NK-92 treated with Interleukin-12 subunit alpha and Interleukin-12 subunit beta, amount 100 ng/mL, for 24 hours (cell line): ENCODE measurements at places on chromosomes 6 and 20.
A peak's percentile ranks its signal among the peaks of the same experiment; 100 is the strongest.

DNA sequence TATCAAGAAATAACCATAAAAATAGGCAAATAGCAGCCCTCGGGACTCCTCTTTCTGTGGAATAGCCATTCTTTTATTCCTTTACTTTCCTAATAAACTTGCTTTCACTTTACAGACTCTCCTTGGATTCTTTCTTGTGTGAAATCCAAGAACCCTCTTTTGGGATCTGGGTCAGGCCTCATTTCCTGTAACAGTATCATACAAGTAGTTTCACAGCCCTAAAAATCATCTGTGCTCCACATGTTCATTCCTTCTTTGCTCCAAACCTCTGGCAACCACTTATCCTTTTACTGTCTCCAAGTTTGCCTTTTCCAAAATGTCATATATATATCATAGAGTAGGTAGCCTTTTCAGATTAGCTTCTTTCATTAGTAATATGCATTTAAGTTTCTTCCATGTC, 13.5 kb upstream of the NT5E start:
- DNase-seq: no peak

DNA sequence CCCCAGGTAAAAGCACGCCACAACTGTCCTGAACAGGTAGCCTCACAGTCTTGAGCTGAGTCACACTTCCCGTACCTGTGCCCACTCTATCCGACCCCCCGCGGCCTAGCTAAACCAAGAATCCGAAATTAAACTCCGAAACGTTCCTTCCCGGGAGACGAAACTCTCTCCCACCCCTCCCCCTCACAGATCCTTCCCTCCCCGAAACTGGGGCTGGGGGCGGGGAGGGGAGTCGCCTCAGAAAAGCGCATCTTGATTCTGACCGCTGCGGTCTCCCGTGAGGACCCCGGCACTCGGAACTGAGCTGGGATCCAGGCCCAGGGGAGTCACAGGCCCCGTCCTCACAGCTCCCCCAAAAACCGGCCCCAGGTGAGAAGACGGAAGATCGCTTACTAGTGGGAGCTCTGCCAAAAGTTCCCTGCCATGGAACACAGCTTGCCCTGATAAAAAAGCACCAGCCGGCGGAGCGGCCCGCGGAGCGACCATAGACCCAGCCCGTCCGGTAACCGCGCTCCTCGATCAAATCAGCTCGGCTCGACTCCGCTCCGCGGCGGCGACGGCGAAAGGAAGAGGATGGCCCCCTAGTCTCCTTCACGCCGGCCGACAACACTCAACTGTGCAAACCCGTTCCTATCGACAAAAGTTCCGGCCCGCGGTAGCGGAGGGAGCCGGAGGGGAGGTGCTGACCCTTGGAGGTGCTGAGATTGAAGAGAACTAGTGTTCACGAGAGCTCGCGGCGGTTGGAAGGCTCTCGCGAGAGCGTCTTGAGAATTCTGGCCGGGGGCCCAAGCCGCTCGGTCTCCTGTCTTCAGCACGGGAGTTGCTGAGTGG, at the start of gene CCNC:
TSS of gene CCNC (minus strand) at position 558 of the 831 bp plus-strand sequence. CDS start at position 425, 133 bp downstream.
- DNase-seq: peak; percentile 79

DNA sequence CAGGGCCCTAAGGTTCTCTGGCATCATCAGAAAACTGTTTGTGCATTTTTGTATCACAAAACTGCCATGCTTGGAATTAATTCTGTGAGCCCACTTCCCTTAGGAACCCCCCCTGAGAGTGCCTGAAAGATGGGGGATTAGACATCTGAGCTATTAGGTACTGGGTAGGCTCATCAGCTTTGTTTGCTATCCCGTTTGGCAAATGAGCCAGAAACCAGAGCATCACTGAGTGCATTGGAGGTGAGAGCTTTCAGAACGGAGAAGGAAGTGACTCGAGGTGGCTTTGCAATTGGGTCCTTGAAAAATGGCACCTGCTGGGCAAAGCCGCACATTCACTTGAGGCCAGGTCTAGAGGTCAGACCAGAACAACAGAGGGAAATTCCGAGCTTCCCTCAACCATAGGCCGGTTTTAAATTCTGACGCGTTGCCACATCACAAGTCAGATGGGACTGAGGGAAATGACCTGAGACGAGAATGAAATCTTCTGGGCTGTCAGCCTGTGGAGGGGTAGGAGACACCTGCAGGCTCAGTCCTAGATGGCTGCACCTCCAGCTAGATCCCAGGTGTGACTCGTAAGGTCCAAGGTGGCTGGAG, 8.4 kb upstream of the GLP1R start:
- DNase-seq: no peak

DNA sequence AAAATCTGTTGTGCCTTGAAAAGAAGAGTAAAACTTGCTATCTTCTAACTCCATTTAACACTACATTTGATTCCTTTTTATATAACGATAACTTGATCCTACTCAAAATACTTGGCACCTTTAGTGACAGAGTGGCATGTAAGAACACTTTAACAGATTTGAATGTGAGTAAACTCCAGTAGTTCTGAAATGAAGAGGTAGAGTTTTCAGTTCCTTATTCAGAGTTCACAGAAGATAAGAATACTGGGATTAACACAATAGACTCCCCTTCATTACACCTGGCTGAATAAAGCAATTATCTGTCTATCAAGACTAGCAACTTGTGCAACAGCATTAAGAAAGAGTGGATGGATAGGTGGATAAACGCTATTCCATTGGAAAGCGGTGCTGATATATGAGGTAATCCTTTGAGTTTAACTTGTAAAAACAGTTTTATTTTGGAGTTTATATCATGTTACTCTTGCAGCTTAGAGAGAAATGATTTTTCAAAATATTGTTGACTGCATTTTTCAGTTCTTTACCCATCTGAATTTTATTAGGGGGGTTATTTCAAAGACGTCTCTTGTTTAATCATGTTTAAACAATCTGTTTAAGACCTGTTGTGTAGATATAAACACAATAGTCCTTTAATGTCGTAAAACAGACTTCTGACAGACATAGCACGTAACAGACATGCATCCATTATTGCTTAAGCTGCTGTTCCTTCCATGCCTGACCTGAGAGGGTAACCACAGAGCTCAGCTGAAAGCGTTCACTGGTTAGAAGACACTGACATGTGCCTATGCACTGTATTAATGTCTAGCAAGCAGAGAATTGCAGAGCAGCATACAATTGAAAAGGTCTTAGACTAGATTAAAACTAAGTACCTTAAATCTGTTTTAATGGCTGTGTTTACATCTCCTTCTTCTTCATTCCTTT, 102.4 kb upstream of the SUPT3H start:
- DNase-seq: no peak

DNA sequence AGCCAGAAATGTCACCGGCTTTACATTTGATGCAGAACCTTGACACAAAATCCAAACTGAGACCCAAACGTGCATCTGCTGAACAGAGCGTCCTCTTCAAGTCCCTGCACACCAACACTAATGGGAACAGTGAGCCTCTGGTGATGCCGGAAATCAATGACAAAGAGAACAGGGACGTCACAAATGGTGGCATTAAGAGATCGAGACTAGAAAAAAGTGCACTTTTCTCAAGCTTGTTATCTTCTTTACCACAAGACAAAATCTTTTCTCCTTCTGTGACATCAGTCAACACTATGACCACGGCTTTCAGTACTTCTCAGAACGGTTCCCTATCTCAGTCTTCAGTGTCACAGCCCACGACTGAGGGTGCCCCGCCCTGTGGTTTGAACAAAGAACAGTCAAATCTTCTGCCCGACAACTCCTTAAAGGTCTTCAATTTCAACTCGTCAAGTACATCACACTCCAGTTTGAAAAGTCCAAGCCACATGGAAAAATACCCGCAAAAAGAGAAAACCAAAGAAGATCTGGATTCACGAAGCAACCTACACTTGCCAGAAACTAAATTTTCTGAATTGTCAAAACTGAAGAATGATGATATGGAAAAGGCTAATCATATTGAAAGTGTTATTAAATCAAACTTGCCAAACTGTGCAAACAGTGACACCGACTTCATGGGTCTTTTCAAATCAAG, 108.4 kb downstream of the RTN4IP1 start:
- DNase-seq: peak; percentile 61

DNA sequence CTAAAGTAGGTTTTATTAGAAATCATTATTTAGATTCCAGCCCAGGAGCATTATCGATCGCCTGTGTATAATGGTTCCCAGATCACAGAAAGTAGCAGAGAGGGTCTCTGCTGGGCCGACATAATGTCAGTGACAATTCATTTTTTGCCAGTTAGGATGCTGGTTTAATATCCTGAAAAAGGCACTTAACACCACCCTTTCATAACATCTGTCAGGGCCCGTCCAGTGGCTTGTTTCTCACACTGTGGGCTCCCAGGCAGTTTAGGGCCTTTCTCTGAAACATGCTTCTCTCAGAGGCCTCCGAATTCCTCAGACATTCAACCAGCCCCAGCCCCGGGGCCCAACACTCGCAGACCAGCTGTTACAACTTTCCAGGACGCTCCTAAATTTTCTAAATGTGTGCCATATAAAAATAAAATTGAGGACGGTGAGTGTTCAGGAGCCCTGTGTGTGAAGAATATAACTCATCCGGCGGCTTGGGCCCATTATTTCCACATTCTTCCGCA, 108.6 kb upstream of the EYA4 start:
- no peak for DNase-seq

DNA sequence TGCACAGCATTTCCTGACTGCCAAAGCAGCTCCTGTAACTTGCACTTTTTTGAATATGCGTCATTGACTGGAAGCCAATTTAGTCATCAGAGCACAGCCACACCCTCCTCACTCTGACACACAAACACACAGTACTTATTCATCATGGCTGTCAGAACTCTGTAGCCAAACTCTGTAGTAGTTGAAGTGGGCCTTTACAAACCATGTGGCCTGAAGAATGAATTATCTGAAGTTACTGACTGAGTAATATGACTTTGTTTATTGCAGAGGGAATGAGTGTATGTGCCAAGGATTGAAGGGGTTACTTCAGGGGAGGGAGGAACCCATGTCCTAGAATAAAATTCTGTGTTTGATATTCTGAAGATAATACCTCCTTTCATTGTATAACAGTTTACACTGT, 102.7 kb downstream of the FIG4 start:
- no peak for DNase-seq

DNA sequence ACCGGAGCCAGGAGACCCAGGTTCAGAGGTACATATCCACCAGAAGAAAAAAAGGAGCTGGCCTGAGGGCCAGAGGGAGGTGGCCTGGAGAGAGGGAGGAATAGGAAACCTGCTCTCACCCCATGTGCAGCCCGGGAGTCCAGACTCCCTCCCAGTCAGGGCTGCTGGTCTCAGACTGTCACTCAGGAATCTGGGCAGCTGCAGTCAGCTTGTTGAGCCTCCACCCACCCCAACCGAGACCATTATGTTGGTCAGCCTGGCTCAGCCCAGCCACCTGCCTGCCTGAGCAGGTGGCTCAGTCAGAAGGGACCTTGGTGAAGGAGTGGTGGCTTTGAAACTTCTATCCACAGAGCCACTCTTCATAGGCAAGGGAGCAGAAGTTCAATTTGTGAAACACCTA, 53.3 kb upstream of the EPB41L1 start:
- no peak for DNase-seq

GRCh38 chr20:44544263-44544662, 22.4 kb upstream of the SERINC3 start:
- no peak for DNase-seq

DNA sequence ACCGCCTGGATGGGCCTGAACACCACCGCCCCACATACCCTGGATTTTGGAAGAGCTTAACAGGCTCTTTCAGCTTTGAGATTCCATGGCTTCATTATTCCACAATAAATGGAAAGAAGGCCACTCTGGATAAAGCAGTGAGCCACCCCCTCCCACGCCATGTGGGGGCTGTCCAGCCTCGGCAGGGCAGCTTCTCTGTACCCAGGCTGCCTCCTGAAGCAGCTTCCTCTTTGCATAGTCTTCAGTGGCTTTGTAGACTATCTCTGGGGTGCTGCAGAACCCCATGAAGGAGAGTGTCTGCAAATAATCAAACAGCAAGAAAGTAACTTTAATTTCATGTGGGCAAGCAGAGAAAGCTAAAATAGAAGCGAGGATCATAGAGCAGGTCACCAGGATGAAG, 96.6 kb upstream of the NXT1 start:
- no peak for DNase-seq

GRCh38 chr6:89553431-89553830, 85.1 kb downstream of the LYRM2 start:
- no peak for DNase-seq

GRCh38 chr20:24648919-24649318, 179.5 kb downstream of the SYNDIG1 start:
- DNase-seq: no peak

- no peak for DNase-seq
These were observed 955.1 kb downstream of the KIF16B start for GRCh38 chr20:15618110-15618509.

- DNase-seq: no peak
These were observed 31.4 kb downstream of the SCP2D1 start for GRCh38 chr20:18845017-18845416.

GRCh38 chr6:151284548-151285017, 44.8 kb downstream of the AKAP12 start:
- DNase-seq: no peak

DNA sequence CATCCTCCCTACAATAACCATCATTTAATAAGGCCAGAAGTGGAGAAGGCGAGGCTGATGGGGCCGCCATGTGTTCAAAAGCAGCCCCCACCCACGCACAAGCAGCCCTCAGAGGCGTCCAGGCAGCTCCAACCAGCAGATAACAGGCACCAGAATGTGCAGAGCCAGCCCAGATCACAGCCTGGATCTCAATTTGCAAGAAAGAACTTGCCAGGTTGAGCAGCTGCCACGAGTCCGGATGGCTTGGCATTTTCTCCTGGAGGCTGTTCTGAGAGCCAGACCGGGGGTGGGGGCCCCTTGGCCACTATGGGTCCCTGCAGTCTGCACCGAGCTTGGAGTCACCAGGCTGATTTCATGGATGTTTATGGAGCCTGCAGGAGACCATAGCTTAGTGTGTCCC, 338.1 kb downstream of the PREX1 start:
- no peak for DNase-seq

DNA sequence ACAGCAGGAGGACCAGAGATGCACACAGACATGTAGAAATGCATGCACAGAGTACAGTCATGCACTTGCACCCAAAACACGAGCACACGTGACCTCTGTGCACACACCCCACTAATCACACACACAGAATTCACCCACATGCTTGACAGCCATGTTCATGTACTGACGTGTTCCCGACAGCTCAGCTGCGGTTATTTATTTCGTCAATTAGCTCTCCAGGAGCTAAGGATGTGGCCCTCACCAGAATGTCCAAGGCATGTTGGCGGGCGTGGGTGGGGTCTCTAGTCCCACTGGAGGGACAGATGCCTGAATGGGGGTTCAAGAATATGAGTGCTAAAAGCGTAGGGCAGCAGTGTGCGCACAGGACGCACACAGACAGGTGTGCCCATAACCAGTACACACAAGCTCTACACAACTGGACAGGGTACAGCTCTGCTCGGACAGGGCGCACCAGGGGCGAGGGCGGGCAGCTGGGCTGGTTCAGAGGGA, 571 bp upstream of the PRPF6 start:
- DNase-seq: no peak

GRCh38 chr20:61419010-61419409, 166.9 kb downstream of the CDH4 start:
- no peak for DNase-seq
